ENCODE measurements at places on chromosomes 7 and 10. TPM values are rescaled to one million over a fixed set of nuclear protein-coding genes. Genes with fewer than 3 reads are reported as not detected.

The PNLIPRP3 gene
- total RNA-seq = not detected

The RBP3 gene
- 348 TPM for total RNA-seq

The OR13A1 gene
- total RNA-seq = not detected

The TMEM178B gene
- total RNA-seq = 16.5 TPM

The FBXL13 gene
- 10.0 TPM for total RNA-seq

The TMEM196 gene
- total RNA-seq = 9.7 TPM

The LRRC61 gene
- 26.6 TPM for total RNA-seq

The CALU gene
- 155 TPM for total RNA-seq

The SPDYE16 gene
- total RNA-seq = 1.2 TPM

The CLDN4 gene
- total RNA-seq = 15.8 TPM

The CRYGN gene
- total RNA-seq = not detected

The MRPS33 gene
- 26.7 TPM for total RNA-seq

The C10orf62 gene
- not detected for total RNA-seq

The SPDYE9 gene
- total RNA-seq = not detected

The CALHM3 gene
- not detected for total RNA-seq

The IKZF1 gene
- total RNA-seq = 4.4 TPM

The ABCB1 gene
- total RNA-seq = 8.0 TPM

The CALCR gene
- total RNA-seq = 0.38 TPM

The ADCYAP1R1 gene
- total RNA-seq = 8.5 TPM

The ETV1 gene
- total RNA-seq = 20.0 TPM

The KBTBD2 gene
- 89.7 TPM for total RNA-seq

The KCNIP2 gene
- 12.5 TPM for total RNA-seq

The EXOSC1 gene
- 20.1 TPM for total RNA-seq

The OR2A5 gene
- total RNA-seq = not detected

The INMT gene
- total RNA-seq = 3.2 TPM

The CNPY1 gene
- total RNA-seq = not detected

The ADAM22 gene
- total RNA-seq = 42.2 TPM

The ZCCHC24 gene
- total RNA-seq = 17.9 TPM

The STRIP2 gene
- total RNA-seq = 19.6 TPM

The ARHGEF35 gene
- total RNA-seq = 6.2 TPM

The ADAMTS14 gene
- 5.2 TPM for total RNA-seq

The UMAD1 gene
- 17.3 TPM for total RNA-seq

The PSD gene
- 49.2 TPM for total RNA-seq

The ZFAND2A gene
- total RNA-seq = 17.0 TPM

The INA gene
- 102 TPM for total RNA-seq

The EN2 gene
- 0.11 TPM for total RNA-seq

The NANOS1 gene
- 10.8 TPM for total RNA-seq

The SFRP5 gene
- total RNA-seq = 68.7 TPM

The PNLIP gene
- total RNA-seq = not detected

The RNF148 gene
- 4.3 TPM for total RNA-seq

The PAPOLB gene
- 1.5 TPM for total RNA-seq

The NPY4R2 gene
- not detected for total RNA-seq

The SSC4D gene
- 1.5 TPM for total RNA-seq

The GIMAP2 gene
- 7.6 TPM for total RNA-seq

The UCN3 gene
- total RNA-seq = not detected

The NEBL gene
- total RNA-seq = 45.6 TPM

The GSAP gene
- 17.0 TPM for total RNA-seq

The NPTX2 gene
- 16.8 TPM for total RNA-seq

Data from camera-type eye (tissue), 1 donor.